ENCODE measurements at places on chromosomes 2 and 18.

GRCh38 chr2:171432969-171433762, 624 bp downstream of the METTL8 start:
- peak; percentile 40 for DNase-seq

GRCh38 chr18:10006311-10006893, 92.6 kb downstream of the VAPA start:
- DNase-seq = no peak

GRCh38 chr2:37855283-37856041, 69.6 kb upstream of the RMDN2 start:
- DNase-seq = no peak

GRCh38 chr2:190973726-190974628, 40.0 kb downstream of the STAT1 start:
- DNase-seq = no peak

- no peak for DNase-seq
Measured at GRCh38 chr2:181782660-181783059, 102.3 kb upstream of the NEUROD1 start.

DNA sequence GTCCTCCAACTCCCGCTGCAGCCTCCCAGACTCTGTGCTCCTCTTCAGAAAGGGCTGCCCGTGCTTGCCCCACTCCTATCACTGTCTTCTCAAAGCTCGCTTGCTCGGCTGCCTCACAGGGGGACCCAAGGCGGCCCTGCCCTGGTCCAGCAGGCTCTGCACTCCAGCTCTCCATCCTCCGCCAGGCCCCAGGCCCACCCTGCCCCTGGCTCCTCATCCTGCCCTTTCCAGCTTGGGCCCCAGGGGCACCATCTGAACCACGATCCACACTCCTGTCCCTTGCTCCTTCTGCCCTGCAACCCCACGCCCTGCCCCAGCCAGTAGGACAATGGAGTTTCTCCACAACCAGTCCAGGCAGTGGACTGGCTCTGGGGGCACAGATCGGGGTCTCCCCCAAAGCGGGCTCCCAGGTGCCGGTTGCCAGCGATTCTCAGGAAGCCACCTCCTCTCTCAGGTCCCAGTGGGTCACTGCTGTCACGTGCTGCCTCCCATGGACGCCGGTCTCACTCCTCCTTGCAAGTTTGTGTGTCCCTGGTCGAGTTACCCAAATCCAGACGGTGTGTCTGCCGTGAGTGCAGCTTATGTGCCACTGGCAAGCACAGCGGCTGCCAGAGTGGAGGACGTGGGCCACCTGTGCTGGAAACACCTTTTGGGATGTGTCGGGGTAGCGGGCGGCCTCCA, 238.5 kb downstream of the HDAC4 start:
- no peak for DNase-seq

DNA sequence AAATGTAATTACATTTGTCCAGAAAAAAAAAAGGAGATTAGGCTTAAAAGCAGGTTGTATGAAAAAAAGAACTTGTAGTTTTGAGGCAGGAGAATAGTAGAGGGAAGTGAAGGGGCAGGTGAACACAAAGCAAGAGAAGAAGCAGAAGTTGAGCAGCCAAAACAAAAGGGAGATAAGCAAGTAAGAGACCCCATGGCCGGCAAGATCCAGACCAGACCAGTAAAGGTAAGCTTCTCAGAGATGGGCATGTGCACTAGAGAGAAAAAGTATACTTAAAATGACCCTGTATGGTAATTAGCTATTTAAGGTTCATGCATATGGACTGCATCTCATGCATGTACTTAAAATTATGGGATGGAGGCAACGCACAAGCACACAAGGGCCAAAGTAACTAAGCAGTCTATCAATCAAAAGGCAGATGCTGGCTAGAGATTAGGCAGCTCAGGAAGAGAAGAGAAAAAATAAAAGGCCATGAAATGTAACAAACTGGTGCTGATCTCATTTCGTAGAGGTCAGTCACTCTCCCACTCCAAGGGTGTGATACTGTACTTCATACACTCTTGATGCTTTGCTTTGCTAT, 9.7 kb downstream of the SIGLEC15 start:
- DNase-seq = no peak

- DNase-seq = no peak
Measured at GRCh38 chr2:142175813-142176338, 45.1 kb upstream of the LRP1B start.

DNA sequence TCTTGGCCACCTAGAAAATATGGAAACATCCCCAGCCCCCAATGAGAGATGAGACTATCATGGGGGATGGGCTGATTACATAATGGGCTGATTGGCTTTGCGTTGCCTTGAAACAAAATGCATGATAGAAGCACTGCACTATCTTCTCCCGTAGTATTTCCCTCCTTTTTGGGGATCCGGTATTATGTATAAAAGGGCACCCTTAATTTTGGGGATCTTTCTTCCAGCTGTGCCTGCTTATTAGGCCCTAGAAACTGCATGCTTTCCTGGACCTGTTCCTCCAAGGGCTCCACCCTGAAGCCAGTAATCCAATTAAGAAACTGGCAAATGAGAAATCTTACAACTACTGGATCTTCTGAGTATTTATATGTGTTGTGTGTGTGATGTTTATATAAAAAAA, 34.9 kb upstream of the SH3RF3 start:
- no peak for DNase-seq

DNA sequence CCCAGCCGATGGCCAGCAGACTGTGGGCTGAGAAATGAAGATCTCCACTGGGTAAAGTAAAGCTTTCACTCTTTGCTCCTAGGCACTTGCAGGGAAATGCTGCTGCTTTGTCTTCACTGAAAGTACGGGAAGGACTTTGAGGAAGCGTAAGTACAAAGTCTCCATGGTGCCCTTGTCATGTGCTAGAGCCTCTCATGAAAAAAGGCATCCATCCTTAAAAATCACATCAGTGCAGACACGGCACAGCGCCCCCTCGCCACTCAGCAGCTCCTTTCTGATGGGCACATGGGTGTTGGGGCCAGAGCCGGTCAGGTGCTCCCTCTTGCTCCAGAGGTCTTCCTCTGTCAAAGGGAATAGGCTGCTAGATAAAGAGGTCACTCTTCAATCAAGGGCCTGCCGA, 109.0 kb upstream of the STPG4 start:
- DNase-seq = no peak

- no peak for DNase-seq
Measured at GRCh38 chr18:38350141-38350540, 784.5 kb upstream of the CELF4 start.

DNA sequence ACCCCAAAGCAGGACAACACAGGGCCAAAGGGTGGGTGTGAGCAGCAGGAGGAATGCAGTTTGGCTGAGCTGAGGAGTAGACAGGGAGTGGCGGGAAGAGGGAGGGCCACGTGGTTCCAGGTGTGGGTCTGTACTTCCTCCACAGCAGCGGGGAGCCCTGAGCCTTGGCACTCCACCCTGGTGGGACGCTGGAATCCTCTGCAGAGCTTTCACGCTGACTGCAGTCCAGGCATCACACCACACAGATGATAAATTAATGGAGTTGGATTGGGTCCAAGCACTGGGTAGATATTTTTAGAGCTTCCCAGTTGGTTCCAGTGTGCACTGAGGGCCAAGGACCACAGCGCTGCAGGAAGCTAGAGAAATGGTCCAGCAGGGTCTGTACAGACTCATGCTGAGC, 67.0 kb upstream of the TMEM200C start:
- DNase-seq = no peak

- DNase-seq = no peak
Measured at GRCh38 chr2:63790491-63790890, 51.2 kb upstream of the UGP2 start.

- peak; percentile 68 for DNase-seq
Measured at GRCh38 chr2:113198790-113199612, 25.2 kb downstream of the PSD4 start.

DNA sequence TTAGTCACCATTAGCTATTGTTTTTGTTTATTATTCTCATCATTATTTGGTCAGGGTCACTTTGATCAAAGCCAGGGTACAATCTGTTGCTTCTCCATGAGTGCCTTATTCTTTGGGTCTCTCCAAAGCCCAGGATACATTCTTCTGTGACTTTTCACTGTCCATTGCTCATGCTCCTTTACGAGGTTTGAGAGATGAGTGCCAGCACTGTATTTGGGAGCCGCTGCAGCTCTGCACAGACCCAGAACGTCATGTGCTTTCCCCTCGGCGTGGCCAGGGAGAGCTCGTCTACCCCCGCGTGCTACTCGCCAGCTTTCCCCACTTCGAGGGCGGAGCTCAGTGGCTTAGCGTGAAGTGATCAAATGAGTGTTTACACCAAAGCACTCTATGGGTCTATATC, 123.7 kb downstream of the COL6A3 start:
- no peak for DNase-seq

DNA sequence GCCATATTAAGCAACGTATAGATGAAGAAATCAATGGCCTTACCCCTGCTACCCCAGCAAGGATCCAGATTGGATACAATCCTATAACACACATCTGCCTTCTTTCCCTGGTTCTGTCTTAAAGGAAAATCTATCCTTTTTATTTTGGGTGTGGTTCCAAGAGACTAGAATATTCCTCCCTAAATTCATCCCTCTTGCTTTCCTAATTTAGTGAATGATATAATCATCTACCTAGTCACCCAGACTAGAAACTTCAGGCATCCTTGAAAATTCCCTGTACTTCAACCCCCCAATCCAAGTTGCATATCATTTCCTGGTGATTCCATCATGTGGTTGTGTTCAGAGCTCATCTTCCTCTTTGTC, 35.1 kb upstream of the LPIN1 start:
- no peak for DNase-seq

DNA sequence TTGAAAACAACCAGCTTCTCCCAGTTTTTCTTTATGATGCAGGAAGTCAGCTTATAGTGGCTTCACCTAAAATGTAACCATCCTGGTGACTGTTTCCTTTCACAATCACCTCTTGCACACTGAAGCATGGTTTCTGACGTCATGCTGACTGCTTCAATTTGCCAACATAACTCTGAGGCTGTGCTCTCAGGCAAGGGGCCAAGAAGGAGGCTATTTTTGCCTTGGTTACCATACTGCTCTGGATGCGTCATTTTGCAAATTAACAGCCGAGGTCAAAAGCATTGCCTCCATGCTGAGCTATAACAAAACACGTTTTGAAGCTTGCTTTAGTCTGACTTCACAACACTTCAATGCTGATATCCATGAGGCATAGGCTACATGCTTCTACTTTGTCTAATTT, 397.8 kb downstream of the METTL4 start:
- DNase-seq = no peak

GRCh38 chr2:235461763-235462414, 32.0 kb upstream of the AGAP1 start:
- DNase-seq = no peak

GRCh38 chr2:134245340-134245984, 8.4 kb upstream of the MGAT5 start:
- peak; percentile 69 for DNase-seq

DNA sequence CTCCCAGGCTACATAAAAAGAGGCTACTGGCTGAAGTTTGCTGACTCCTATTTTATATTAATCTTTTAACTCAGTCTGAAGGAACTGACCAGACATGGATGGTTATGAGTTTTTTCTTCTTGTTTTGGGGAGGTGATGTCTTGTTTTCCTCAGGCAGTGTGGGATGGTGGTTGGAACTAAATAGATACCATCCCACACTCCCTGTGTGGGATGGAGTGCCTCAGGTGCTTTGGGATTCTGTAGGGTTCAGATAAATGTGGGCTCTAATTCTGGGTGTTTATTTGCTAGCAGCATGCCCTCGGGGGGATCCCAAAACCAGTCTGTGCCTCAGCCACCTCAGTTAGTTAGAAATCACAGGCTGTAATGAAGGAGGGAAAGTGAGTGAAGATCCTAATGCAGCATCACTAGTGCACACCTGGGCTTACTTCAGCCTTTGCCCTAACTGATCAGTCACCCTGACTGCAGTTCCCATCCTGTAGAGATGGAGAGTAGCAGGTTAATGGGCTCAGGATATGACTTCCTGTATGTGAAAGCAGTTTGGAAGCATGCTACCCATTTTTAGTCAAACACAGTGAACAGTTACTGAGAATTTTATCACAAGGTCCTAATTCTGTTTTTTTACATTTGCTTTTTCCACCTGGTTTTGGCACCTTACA, 132.2 kb downstream of the SPTBN1 start:
- DNase-seq = no peak

- no peak for DNase-seq
Measured at GRCh38 chr2:196851088-196851487, 41.9 kb upstream of the C2orf66 start.

- peak; percentile 63 for DNase-seq
Measured at GRCh38 chr2:134207589-134208209, 46.2 kb upstream of the MGAT5 start.
